Activated CD4-positive, alpha-beta T cell treated with anti-CD3 and anti-CD28 coated beads for 24 hours (primary cell): ENCODE measurements at places on chromosomes 12 and 14.

- no peak for DNase-seq
Observed at GRCh38 chr14:71148627-71149026, 241.4 kb downstream of the PCNX1 start.

- DNase-seq = no peak
Observed at GRCh38 chr12:109679501-109680263, 33.9 kb upstream of the FAM222A start.

DNA sequence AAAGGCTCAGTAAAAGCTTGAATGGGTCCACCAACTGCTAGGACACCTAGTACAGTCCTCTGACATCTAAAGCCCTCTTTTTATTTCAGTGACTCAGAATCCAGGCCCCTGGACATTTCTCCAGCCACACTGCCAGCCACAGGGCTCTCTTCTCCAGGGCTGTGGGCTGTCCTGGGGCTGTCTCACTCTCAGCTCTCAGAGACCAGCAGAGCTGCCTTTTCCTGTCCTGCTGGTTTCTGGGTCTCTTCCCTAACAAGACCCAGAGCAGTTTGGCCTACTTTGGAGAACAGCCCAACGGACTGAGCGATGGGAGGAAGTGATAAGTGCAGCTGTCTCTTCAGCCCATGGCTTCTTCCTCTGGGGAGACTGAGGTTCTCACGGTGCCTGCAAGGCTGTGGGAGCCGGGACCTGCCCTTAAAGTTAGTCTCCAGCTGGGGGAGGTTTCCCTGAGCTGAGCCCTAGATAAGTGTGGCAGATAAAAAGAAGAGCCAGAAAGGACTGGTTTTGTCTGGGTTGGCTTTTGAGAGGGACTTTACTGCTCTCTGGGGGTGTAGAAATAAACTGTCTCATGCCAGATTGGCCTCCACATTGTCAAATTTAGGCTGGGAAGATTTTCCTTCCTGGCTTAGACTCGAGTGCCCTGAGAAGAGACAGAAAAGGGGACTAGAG lies 979.8 kb downstream of the VRK1 start:
- no peak for DNase-seq

DNA sequence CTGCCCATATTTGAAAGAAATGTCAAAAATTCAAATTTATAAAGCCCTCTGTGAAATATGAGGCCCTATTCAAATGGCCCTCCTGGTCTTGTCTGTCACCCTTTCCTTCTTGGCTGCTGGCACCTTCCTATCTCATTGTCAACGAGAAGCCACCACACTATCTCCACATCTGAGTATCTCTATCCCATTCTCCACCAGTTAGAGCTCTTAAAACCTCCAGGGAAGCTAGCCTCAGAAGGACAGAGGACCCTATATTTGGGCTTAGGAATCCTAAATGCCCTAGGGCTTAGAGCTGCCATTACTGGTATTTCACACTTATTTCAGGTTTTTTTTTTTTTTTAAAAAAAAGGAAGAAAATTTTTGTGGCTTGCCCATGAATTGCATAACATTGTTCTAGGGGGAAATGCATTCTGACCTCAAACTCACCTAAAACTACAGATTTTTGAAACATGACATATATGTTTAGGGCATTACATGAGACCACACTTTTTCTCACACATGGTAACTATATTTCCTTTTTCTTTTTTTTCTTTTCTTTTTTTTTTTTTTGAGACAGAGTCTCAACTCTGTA lies 25.0 kb downstream of the SLC25A21 start:
- DNase-seq = no peak

- DNase-seq = no peak
Observed at GRCh38 chr12:26271024-26271423, 75.7 kb downstream of the SSPN start.

DNA sequence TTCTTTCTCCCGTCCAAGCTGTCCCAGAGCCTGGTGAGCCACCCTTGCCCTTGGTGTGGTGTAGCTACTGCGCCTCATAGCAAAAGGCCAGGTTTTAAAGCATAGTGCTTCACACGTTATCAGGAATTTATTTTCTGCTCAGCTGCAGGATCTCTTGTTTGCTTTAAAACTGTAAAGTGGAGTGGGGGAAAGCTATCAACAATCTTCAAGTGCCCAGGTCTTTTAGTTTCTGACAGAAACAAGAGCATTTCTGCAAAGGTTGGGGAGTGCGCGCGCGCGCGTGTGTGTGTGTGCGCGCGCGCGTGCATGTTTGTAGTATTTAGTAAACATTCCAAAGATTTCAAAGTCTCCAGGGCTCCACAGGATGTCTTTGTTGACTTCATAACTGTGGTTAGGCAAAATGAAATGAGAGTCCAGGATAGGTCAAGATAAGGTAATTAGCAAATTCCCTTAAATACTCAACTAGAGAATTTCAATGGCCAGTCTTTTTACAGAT lies 45.5 kb downstream of the EML1 start:
- no peak for DNase-seq

GRCh38 chr14:53701108-53701875 lies 255.3 kb downstream of the BMP4 start:
- no peak for DNase-seq

DNA sequence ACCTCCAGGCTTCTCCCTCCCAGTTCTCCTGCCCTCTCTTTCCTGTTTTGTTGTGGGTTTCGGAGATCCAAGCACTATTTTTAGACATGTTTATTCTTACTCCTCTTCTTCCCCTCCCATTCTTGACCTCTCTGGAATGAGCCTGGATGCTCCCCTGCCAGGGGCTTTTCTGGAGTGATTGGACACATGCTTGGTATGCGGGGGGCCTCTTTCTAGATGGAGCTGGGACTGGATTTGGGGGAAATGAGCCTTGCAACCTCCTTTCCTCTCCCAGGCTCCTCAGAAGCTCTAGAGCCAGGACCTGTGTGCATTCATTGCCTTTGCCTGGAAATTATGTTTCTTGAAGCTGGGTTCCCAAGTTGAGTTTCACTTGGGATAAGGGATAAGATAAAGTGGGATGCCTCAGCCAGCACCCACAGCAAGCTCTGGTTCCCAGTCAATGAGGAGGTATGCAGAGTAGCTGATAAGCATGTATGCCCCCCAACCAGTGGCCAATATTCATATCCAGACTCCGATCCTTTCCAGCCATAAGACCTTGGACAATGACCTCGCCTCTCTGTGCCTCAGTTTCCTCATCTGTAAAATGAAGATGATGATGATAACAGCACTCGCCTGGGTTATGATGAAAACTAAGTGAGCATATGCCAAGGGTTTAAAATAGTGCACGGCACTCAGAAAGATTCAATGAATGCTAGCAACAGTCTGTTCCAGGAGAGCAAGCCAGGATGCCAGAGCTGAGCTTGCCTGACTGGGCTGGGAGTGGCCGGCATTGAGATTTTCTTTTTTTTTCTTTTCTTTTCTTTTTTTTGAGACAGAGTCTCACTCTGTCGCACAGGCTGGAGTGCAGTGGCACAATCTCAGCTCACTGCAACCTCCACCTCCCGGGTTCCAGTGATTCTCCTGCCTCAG lies 97.8 kb downstream of the SCARB1 start:
- DNase-seq = no peak

GRCh38 chr14:71204768-71205167 lies 297.5 kb downstream of the PCNX1 start:
- DNase-seq = no peak

GRCh38 chr12:57131896-57132744 lies 3.8 kb downstream of the LRP1 start:
- DNase-seq = no peak

GRCh38 chr14:90850487-90850886 lies 34.3 kb upstream of the TTC7B start:
- no peak for DNase-seq

DNA sequence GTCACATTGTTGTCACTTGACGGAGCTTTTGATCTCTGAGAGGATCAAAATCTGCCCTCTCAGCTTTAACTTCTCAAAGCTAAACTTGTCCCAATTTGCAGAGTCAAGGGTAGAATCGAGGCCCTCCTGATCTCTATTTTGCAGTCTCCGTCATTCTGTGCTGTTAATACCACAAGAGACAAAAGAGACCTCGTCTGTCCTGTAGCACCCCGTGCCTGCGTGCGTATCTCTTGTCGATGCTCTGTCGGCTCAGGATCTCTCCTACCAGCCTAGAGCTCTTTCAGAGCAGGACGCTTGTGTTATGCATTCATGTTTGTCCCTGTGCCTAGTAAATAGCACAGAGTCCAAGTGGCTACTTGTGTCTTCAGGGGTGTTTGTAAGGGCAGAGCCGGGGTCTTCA lies 5.1 kb downstream of the EVL start:
- no peak for DNase-seq

- no peak for DNase-seq
Observed at GRCh38 chr12:105110851-105111250, 3.3 kb downstream of the WASHC4 start.

GRCh38 chr12:26830363-26830762 lies 2.6 kb downstream of the ITPR2 start:
- DNase-seq = no peak
